ENCODE measurements at places on chromosomes 3 and 15.
A peak's percentile ranks its signal among the peaks of the same experiment; 100 is the strongest.

GRCh38 chr3:194091141-194091540, 44.8 kb upstream of the HES1 start:
- no peak for DNase-seq

DNA sequence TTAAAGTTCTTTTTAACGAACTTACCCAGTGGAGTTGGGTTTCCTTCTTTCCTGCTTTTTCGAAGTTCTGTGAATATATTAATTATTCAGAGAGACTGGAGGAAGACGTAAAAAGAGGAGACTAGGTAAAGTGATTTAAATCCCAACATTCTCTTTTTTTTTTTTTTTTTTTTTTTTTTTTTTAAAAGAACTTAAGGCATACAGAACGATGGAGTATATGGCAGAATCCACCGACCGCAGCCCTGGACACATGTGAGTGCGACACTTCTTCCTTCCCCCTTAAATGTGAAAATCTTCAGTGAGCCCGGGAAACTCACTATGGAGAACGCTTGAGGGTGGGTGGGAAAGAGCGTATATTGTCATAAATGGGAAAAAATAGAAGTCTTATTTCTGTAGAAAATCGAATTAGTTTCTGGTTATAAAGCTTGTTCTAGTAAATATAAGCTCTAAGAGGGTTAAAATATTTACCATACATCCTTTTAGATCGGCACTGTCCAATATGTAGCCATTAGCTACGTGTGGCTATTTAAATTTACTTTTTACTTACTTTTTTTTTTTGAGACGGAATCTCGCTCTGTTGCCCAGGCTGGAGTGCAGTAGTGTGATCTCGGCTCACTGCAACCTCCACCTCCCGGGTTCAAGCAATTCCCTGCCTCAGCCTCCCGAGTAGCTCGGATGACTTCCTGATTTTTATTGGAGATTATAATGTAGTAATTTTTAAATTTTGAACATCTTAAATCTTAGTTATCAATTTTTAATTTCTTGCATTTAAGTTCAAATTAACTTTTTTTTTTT, 892 bp downstream of the NMD3 start:
- DNase-seq = peak; percentile 46

DNA sequence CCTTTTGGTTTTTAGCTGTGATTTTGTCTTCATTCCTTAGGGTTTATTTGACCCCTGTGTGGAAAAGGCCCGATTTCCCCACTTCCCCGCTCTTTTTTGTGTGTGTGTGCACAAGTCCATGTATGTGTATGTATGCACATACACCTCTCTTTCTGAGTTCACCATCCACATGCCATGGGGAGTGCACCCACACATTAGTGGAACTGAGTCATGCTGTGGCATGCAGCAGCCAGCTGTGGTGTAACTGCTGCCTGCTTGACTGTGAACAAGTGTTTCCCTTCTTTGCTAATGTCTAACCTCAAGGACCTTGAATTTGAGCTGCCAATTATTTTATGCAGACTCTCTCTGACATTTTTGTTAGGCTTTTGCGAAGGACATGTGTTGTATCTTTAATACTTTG, 434.9 kb upstream of the TPM1 start:
- peak; percentile 17 for DNase-seq

GRCh38 chr15:80693682-80694610, 1.2 kb upstream of the ABHD17C start:
- DNase-seq = peak; percentile 5

- peak; percentile 26 for DNase-seq
Measured at GRCh38 chr15:91338766-91339165, 238.7 kb downstream of the SV2B start.

DNA sequence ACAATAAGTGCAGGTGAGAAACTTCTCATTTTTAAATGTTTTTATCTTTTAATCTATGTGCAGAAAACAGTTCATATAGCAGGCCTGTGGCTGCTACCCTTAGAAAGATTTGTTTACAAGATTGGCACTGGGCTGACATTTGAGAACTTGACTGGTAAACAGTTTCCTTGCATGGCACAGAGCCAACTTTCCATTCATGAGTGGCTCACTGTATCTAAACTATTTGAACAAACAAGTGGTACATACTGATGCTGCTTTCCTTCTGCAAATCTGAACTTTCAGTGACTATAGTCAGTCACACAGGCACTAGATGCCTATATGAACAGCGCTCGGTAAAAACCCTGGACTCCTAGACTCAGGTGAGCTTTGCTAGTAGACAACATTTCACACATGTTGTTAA, 6.3 kb upstream of the GTPBP8 start:
- DNase-seq = peak; percentile 27

All from activated CD8-positive, alpha-beta T cell treated with anti-CD3 and anti-CD28 coated beads for 36 hours (primary cell).